ENCODE measurements at places on chromosomes 7 and 10. TPM values are rescaled to one million over a fixed set of nuclear protein-coding genes. Genes with fewer than 3 reads are reported as not detected.
A peak's percentile ranks its signal among the peaks of the same experiment; 100 is the strongest.

GRCh38 chr10:106992055-106992454 lies 172.5 kb downstream of the SORCS1 start:
- DNase-seq = no peak

DNA sequence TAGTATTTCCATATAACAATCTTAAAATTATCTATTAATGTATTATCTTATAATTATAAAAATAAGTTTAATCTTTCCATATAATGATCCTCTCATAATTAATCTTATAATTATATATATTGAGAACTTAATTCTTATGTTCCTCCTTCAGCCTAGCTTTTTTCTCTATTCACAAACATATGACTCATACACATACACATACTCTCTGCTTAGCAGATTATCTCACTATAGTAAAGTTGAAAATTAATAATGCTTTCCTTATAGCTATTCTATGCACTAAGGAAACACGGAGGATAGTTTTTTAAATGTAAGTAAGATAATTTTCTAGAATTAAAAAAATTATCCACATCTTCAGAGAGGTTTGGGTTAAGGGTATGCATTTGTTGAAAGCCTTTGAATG lies 47.7 kb upstream of the ITGB8 start:
- DNase-seq = no peak

- DNase-seq = no peak
Measured at GRCh38 chr10:71309919-71310318, 9.1 kb upstream of the SLC29A3 start.

The CPXM2 gene
- 2.1 TPM for total RNA-seq

GRCh38 chr7:108146070-108146842 lies 16.1 kb upstream of the LAMB4 start:
- DNase-seq = peak; percentile 75

- DNase-seq = no peak
Measured at GRCh38 chr7:18540396-18540795, 44.8 kb downstream of the HDAC9 start.

DNA sequence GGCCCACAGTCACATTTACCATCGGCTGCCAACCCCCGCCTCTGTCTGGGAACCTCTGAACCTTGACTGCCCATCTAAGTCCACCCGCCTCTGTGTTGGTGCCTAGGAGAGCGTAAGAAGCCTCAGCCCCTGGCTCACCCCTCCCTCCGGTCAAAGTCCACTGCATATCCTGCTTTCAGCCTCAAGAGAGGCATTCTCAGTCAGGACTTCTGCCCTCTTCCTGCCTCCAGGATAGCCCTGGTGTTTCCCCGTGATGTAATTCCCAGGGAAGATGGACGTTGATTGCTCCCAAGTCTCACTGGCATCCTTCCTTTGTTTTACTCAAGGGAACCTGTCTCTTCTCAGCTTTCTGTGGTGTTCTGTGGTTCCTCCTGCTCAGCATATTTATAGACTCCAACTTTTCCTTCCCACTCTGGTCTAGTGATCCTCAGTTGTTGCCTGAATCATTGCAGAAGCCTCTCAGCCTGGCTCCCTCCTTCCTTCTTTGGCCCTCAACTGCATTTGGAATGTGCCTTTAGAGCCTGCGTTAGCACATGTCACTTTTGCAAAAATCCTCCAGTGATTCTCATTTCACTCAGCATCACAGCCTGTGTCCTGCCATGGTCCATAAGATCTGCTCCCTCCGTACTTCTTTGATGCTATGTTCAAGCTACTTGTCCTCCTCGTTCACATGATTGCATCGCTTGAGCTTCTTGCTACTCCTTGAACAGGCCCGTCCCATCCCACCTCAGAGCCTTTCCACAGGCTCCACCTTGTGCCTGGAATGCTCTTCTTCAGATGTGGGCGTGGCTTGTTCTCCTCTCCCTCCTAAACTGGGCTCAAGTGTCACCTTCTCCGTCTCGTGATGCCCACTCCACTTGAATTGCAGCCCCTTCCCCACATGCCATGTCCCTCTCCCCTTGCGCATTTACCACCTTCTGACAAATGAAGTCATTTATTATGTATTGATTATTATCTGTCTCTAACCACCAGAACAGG lies 124.2 kb downstream of the PLPP4 start:
- no peak for DNase-seq

- no peak for DNase-seq
Measured at GRCh38 chr10:26858707-26859034, 2.1 kb downstream of the ABI1 start.

GRCh38 chr10:74453169-74453568 lies 302.1 kb downstream of the ADK start:
- no peak for DNase-seq

The ARHGAP22 gene
- total RNA-seq = 0.26 TPM

DNA sequence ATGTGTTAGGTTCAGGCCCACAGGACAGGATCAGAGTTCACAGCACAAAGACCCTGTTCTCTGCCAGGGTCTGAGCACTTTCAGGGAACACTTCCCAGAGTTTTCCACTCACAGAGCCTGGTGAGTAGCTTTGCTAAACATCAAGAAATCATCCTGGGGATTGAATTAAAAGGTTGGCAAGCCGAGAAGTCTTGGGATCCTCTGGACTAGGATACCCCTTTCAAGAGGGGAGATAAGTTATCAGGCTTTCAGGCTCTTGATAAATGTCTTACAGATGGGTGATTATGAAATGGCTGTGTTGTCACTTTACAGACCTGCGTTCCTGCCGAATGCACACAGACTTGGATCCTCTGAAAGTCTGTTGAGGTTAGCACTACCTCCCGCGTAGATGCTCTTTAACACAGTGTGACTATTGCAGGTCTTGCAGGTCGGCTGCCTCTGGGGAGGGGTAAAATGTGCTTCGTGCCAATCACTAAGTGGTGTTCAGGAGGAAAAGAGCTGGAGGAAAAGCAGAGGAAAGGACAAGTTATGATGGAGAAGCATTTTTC lies 473.5 kb upstream of the AKR1E2 start:
- peak; percentile 69 for DNase-seq

DNA sequence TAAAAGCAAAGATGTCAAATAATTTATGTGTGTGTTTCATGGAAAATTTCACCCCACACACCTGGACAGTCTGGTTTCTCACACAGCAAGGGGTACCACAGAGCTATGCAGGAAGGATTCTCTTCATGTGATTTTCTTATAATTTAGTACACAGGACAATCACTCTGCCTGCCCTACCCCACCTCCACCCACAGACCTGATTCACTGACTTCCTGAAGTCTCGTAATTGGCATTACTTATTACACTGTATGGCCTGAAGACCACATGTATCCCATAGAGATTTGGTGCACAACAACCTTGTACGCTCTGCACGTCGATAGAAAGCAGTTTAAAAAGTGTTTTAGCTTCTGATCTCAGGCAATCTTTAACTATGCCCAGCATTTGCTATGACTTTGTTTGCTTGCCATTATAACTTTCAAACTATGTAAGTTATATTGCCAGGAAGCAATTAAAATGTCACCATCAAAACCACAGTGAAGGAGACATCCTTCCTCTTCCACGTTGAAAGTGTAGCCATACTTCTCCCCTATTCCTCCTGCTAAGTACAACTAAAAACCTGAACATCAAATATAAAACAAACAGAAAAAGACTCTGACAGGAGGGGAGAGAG lies 279.4 kb upstream of the IMMP2L start:
- no peak for DNase-seq

DNA sequence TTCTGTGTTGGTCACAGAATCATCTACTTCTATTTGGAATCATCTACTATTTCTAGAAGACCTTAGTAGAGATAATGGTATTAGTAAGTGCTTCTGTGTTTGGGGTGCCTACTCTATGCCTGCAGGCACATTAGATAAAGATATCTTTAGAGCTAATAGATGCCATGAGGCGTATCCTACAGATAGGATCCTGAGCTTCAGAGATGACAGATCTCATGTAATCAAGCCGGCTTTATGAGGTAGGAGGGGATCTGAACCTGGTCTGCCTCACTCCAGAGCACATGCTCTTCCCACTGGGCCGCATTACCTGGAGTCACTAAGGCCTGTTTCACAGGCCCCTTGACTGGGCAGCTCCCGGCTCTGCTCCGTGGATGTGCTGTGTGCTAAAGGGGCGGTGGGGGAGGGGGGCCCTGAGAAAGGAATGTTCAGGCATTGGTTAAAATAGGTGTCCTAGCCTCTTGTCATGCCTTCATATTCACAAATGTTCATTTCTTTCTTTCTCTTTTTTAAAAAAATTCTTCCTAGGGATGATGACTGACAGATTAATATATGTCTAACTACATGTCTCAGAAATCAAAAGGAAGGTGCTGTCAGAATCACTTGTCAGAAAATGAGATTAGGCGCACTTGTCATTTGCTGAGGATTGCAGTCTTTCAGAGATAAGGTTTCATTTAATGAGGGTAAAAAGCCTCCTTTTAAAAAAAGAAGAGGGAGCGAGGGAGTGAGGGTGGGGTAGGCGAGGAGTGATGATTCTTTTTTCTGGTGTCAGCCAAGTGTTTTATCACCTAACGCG lies 458.0 kb upstream of the GALNT17 start:
- no peak for DNase-seq

GRCh38 chr7:80641548-80641947 lies 3.1 kb downstream of the CD36 start:
- DNase-seq = no peak

The TMEM184A gene
- 0.64 TPM for total RNA-seq

DNA sequence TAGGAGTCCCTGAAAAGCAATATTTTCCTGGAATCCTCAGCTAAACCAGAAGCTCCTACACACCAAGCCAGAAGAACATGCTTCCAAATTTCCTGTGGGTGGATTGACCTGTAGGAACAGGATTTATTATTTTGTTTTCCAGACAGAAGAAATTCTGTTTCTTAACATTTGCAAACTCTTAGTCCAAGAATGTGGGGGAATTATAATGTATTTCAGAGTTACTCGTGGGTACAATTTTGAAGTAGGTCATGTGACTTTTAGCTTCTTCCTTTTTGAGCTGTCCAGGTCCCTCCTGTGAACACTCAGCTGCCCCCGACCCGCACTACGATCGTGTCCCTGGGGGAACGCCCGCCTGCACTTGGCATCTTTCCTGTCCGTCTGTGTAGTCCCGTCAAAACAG lies 27.7 kb upstream of the VIPR2 start:
- peak; percentile 60 for DNase-seq

DNA sequence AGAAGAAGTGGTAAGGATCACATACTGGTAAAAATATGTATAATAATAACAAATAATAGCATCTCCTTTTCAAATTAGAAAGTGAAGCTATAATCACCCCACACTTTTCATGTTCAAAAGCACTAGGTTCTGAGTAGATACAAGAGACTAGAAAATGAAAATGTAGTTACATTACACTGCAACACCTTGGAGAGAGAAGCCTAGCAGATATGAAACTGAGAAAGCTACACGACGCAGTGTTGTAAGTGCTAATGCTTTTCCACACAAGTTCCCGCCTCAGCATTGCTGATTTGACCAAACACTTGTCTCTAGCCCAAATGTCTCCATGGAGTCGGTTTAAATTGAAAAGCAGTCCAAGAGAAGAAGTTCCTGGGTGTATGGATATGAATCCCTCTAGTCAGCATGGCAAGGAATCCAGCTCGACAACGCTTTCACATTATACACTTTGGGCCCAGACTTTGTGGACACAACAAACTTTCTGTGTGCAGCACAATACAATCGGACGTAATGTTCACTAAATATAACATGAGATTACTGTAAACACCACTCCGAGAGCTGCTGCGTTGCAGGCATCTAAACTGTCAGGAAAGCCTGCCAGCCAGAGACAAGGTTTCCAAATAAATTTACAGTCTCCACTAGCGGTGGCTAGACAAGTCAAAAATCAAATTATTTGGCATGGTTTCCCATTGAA lies 1.7 kb downstream of the PDE1C start:
- DNase-seq = no peak

- peak; percentile 83 for DNase-seq
Measured at GRCh38 chr7:91940572-91941341, at the start of gene AKAP9. Gene AKAP9, plus strand, starts transcription at chr7:91940862. Its CDS starts 238 bp downstream, at chr7:91941100.

The STX1A gene
- 8.8 TPM for total RNA-seq

GRCh38 chr10:30219971-30220751 lies 128.9 kb downstream of the MTPAP start:
- no peak for DNase-seq

The TMEM130 gene
- total RNA-seq = 3.5 TPM

The TBXAS1 gene
- 14.1 TPM for total RNA-seq

GRCh38 chr10:100886521-100886920 lies 26.2 kb upstream of the SLF2 start:
- DNase-seq = no peak

DNA sequence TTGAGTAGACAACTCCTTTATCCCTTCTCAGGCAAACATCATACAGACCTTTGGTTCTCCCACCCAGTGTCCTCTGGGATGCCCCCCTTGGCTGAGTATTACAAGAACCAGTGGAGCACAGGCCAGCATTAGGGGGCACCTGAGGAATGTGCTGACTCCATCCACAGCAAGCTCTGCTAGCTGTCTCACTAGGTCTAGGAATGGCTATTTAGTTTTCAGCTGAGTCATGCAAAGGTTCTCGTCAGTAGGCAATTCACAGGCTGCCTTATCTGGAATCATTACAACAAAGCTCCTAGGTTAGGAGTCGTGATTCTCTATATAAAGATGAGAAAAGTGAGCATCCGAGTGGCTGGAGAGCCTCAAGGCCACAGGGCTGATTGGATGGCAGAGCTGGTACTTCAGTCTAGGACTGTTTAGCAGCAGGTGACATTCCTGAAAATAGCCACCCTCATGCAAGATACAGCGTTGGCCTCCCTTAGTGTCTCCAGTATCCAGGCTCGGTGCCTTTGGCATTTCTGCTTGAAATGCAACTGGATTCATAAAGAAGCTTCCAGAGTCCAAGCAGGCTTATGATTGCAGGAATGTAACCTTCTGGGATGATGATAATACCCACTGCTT lies 75.8 kb downstream of the CDCA7L start:
- no peak for DNase-seq

The SPDYE16 gene
- total RNA-seq = 3.6 TPM

DNA sequence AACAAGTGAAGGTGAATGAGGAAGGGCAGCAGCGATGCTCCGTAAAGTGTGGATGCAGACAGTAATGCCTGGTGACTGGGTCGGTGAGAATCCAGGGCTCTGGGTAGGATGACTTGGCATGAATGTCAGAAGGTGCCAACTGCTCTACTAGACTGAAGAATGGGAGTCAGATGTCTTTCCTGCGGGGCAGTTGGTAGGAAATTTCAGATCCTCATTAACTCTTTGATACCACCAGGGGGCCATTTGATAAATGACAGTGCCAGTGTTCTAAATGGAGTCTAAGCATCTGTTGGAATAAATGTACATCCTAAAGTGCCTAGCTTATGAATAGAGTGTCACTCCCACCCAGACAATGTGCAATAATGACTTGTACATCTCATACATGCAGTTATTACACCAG lies 462.0 kb downstream of the GRM8 start:
- no peak for DNase-seq

DNA sequence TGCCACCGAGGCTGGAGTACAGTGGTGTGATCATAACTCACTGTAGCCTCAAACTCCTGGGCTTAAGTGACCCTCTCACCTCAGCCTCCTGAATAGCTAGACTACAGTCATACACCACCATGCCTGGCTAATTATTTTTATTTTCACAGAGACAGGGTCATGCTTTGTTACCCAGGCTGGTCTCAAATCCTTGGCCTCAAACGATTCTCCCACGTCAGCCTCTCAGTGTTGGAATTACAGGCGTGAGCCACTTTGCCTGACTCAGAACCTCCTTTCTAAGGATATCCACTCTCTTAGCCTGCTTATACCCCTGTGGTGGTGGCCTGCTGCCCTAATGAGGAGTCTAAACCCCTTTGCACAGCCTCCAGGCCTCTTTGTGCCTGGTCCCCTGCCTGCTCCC lies 4.2 kb upstream of the IGFBP1 start:
- DNase-seq = no peak

Measured in uterus (tissue), 4 donors.